ENCODE measurements at places on chromosomes 4 and X.

GRCh38 chr4:86960557-86960961, 25.7 kb downstream of the AFF1 start:
- no peaks in the 10 kb centered on the region for H3K27me3 ChIP-seq
- no peak overlapping the region for H3K27ac ChIP-seq
- H3K36me3 ChIP-seq, result peaks cover 55% of the 10 kb centered on the region
- no peak overlapping the region for H3K4me3 ChIP-seq

DNA sequence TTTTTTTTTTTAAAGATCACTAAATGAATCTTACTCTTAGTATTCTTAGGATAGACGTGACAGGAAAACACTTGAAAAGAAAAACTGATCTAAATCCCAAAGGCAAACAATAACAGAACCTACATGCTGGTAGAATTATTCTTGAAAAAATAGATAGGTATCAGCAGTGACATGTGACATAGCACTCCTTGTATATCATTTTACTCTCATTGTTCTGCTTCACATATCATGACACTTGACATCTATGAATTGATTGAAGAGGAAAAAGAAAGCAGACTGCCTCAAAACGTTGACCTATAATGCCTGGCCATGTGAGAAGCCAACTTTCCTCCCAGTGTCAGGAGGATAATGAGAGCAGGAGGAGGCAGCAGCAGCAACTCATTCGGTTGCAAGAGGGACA, 555.2 kb downstream of the GABRG1 start:
- no peak overlapping the region for H3K4me3 ChIP-seq
- H3K36me3 ChIP-seq, result no peaks in the 10 kb centered on the region
- ATAC-seq, result no peak
- no peaks in the 10 kb centered on the region for H3K4me1 ChIP-seq

DNA sequence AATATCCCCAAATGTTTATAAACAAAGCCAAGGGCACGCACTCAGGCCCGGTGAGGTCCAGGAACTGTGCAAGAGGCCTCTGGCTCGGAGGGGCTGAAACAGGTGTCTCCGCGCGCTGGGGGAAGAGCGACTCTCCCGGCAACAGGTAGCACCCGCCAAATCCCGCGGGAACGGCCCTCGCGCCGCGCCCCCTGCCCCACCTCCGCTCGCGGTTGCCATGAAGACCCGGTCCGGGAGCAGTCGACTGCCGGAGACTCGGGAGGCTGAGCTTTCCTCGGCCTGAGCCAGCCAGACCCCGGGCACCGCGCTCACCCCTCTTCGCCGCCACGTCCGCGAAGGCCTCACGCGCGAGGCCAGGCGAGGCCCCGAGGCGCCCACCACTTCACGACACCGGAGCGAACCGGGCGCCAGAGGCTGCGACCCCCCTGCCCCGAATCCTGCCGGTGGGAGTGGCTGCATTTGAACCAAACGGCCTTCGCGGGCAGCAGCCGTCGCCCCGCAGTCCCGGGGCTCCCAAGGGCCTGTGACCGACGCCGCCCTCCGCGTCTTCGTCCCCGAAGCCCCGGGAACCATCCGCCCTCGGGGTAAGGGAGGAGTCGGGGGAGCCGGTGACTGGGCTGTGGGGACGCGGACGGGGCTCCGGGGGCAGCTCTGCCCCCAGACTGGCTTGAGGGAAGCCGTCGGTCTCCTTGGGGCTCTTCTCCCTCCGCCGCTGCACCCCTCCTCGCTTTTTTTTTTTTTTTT, at the start of gene NSUN7:
TSS of gene NSUN7 (plus strand) at position 239 of the 744 bp plus-strand sequence. CDS start 739 bp downstream, outside the sequence.
- H3K4me3 ChIP-seq, result peak within 1 kb of the TSS; percentile 48
- H3K36me3 ChIP-seq, result no peaks in the 10 kb centered on the region
- no peak within 1 kb of the TSS for H3K27ac ChIP-seq
- H3K27me3 ChIP-seq, result peaks cover 36% of the 10 kb centered on the region
- peaks cover 6% of the 10 kb centered on the region for H3K4me1 ChIP-seq
- peak; percentile 52 for ATAC-seq

GRCh38 chr4:41360214-41360920, 103.6 kb downstream of the UCHL1 start:
- H3K27ac ChIP-seq, result no peak overlapping the region
- peaks cover 44% of the 10 kb centered on the region for H3K27me3 ChIP-seq
- ATAC-seq, result no peak
- H3K36me3 ChIP-seq, result no peaks in the 10 kb centered on the region
- no peaks in the 10 kb centered on the region for H3K4me1 ChIP-seq

GRCh38 chrX:21905313-21905712, 35.2 kb upstream of the SMS start:
- no peak overlapping the region for H3K4me3 ChIP-seq
- no peaks in the 10 kb centered on the region for H3K27me3 ChIP-seq
- no peak for ATAC-seq
- H3K36me3 ChIP-seq, result no peaks in the 10 kb centered on the region

- no peaks in the 10 kb centered on the region for H3K4me1 ChIP-seq
- no peaks in the 10 kb centered on the region for H3K27me3 ChIP-seq
- no peaks in the 10 kb centered on the region for H3K36me3 ChIP-seq
- ATAC-seq, result no peak
Observed at GRCh38 chrX:72366701-72367454, 61.2 kb upstream of the CITED1 start.

GRCh38 chr4:48665555-48666186, 114.4 kb downstream of the FRYL start:
- H3K27ac ChIP-seq, result peak overlapping the region; percentile 67
- no peaks in the 10 kb centered on the region for H3K27me3 ChIP-seq
- H3K36me3 ChIP-seq, result peaks cover 16% of the 10 kb centered on the region
- ATAC-seq, result peak; percentile 87
- peak overlapping the region; percentile 49 for H3K4me3 ChIP-seq

DNA sequence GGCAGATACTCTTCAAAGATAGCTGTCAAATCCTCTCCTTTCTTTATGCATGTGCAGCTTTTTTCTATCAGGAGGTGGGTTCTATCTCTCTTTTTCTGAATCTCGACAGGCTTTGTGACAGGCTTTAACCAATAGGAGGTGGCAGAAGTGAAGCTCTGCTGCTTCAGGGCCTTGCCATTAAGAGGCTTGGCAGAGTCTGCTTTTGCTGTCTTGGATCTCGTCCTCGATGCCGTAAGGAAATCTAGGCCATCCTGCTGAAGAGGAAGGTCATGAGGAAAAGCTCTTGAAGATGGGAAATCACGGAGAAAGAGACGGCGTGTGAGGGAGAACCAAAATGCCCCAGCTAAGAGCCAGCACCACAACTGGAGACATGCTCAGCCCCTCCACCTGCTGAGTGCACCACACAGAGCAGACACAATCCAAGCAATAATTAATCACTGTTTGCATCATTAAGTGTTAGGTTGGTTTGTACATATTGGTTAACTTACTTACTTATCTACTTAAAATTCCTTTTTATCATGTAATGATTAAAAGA, 92.2 kb downstream of the DDIT4L start:
- peaks cover 31% of the 10 kb centered on the region for H3K4me1 ChIP-seq
- H3K27me3 ChIP-seq, result no peaks in the 10 kb centered on the region
- H3K4me3 ChIP-seq, result no peak overlapping the region

- H3K27me3 ChIP-seq, result no peaks in the 10 kb centered on the region
- H3K4me3 ChIP-seq, result no peak overlapping the region
- no peak overlapping the region for H3K27ac ChIP-seq
Observed at GRCh38 chrX:136189222-136189621, 41.9 kb downstream of the FHL1 start.

- H3K27ac ChIP-seq, result no peak overlapping the region
- H3K4me3 ChIP-seq, result no peak overlapping the region
- H3K36me3 ChIP-seq, result no peaks in the 10 kb centered on the region
- H3K27me3 ChIP-seq, result peaks cover 9% of the 10 kb centered on the region
- H3K4me1 ChIP-seq, result no peaks in the 10 kb centered on the region
Observed at GRCh38 chr4:5143940-5144339, 92.7 kb downstream of the STK32B start.

GRCh38 chr4:146273204-146273901, 59.0 kb downstream of the REELD1 start:
- no peak overlapping the region for H3K4me3 ChIP-seq
- ATAC-seq, result peak; percentile 87
- no peak overlapping the region for H3K27ac ChIP-seq
- H3K36me3 ChIP-seq, result no peaks in the 10 kb centered on the region

- H3K27ac ChIP-seq, result no peak overlapping the region
- peaks cover 6% of the 10 kb centered on the region for H3K4me1 ChIP-seq
Observed at GRCh38 chrX:153909024-153909979, 4.8 kb downstream of the AVPR2 start.

DNA sequence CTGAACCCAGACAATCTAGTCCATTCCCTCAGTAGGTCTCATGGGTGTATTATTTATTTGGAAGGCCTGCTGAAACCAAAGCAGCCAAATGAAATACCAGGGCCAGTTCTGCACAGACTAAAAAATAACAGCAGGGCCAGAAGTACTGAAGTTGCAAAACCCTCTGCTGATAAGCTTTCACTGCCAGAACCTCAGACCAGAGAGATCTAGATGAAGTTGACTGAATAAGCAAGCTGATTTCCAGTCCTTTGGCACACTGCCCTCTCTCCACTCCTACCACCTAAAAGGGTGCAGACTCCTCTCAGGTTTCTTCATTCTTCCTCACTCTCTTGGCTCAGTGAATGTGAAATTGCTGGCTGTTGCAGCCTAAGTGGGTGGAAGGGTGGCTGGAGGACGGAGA, 276.7 kb upstream of the KLF3 start:
- no peak overlapping the region for H3K27ac ChIP-seq
- H3K4me3 ChIP-seq, result no peak overlapping the region
- H3K4me1 ChIP-seq, result no peaks in the 10 kb centered on the region
- H3K36me3 ChIP-seq, result no peaks in the 10 kb centered on the region
- H3K27me3 ChIP-seq, result no peaks in the 10 kb centered on the region

GRCh38 chrX:74318672-74319071, 14.7 kb downstream of the ZCCHC13 start:
- H3K36me3 ChIP-seq, result no peaks in the 10 kb centered on the region
- no peak overlapping the region for H3K27ac ChIP-seq
- ATAC-seq, result no peak
- no peaks in the 10 kb centered on the region for H3K4me1 ChIP-seq
- no peak overlapping the region for H3K4me3 ChIP-seq

GRCh38 chrX:44903107-44903506, 30.1 kb downstream of the KDM6A start:
- peaks cover 35% of the 10 kb centered on the region for H3K4me1 ChIP-seq
- peak; percentile 90 for ATAC-seq
- H3K27me3 ChIP-seq, result no peaks in the 10 kb centered on the region
- H3K4me3 ChIP-seq, result peak overlapping the region; percentile 65
- H3K27ac ChIP-seq, result peak overlapping the region; percentile 88
- H3K36me3 ChIP-seq, result peaks cover 5% of the 10 kb centered on the region

- no peak overlapping the region for H3K4me3 ChIP-seq
- no peaks in the 10 kb centered on the region for H3K4me1 ChIP-seq
- H3K27ac ChIP-seq, result no peak overlapping the region
- ATAC-seq, result no peak
- H3K27me3 ChIP-seq, result peaks cover 25% of the 10 kb centered on the region
- no peaks in the 10 kb centered on the region for H3K36me3 ChIP-seq
Observed at GRCh38 chr4:3702561-3703221, 63.5 kb upstream of the ADRA2C start.

- H3K36me3 ChIP-seq, result peaks cover 78% of the 10 kb centered on the region
- H3K27ac ChIP-seq, result no peak overlapping the region
- H3K4me3 ChIP-seq, result no peak overlapping the region
- no peaks in the 10 kb centered on the region for H3K27me3 ChIP-seq
Observed at GRCh38 chrX:118615141-118615540, 112.3 kb upstream of the IL13RA1 start.

All from activated T-helper 17 cell treated with anti-CD3 and anti-CD28 coated beads, Interleukin-2, amount 50 U/mL, for 72 hours (primary cell).